ENCODE measurements at places on chromosomes 6 and 20.
A peak's percentile ranks its signal among the peaks of the same experiment; 100 is the strongest.

- no peak for DNase-seq
Measured at GRCh38 chr6:16669227-16669626, 92.0 kb downstream of the ATXN1 start.

- DNase-seq: no peak
Measured at GRCh38 chr6:79421707-79422484, 115.3 kb downstream of the LCA5 start.

DNA sequence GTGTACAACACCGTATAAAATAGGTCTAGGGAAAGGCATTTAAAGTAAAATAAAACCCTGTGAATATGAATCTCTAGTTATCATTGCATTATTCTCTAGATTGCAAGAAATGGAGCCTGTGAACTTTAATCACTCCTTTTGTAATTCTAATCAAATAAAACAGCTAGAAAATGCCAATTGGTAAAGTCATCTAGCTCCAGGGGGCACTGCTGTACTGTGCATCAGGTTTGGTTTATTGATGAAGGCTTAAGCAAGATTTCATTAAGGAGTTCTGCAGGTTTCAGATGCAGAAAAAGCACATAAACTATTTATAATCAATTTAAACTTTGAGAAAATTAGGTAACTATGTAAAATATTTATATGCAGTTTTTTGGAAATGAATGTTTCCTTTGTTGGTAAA lies 645.0 kb downstream of the PHF3 start:
- DNase-seq: no peak

DNA sequence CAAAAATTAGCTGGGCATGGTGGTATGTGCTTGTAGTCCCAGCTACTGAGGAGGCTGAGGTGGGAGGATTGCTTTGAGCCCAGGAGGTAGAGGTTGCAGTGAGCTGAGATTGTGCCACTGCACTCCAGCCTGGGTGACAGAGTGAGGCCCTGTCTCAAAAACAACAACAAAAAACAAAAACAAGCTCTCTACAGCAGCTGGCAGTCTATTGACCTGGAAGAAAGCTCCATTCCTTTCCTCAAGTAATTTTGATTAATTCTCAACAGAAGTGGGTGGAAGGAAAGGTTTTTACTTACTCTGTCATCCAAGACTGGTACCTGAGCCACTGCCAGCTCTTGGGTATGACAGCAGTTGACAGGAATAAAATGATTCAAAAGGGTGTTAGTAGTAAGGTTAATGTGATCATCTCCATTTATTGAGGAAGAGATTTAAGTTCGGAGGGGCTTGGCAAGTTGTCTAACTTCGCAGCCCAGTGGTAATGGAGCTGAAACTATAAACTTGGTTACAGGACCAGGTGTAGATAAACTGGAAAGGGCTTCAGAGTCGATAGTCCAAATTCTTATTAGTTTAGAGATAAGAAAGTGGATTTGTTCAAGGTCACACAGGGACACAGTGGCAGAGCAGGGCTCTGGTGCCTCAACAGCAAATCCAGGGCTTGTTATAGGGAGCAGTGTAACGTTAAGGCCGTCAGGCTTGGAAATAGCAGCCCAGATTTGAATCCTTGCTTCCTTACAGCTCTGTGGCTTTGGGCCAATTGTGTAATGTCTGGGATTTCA lies 14.8 kb downstream of the SRSF3 start:
- DNase-seq: no peak

DNA sequence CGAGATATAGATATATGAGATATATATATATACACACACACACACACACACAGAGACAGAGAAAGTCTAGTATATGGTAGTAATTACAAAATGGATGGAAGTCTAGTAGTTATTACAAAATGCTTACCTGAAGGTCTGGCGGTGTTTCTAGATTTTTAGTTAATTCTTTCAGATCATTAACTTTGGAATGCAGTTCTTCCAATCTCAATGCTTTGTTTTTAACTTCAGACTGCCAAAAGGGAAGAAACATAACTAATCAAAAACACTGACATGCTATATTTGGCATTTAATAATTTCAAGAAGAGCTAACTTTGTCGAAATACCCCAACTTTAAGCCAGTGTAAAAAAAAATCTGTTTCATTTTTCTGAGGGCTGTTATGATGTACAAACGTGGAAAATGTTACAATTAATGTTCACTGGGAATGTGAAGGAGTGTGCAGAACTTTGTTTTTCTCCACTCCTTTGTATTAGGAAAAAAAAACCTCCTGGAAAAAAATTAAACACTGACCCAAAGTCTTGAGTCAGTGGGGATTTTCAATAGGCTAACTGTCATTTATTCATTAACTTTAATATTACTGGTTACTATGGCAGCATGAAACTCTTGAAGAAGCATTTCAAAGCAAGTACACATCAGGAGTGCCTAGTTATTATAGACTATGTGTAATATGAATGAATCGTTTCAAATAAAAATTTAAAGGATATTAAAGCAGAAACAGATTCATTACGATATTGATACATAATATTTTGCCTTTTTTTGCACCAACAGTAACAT lies 232.9 kb downstream of the SYNE1 start:
- no peak for DNase-seq

DNA sequence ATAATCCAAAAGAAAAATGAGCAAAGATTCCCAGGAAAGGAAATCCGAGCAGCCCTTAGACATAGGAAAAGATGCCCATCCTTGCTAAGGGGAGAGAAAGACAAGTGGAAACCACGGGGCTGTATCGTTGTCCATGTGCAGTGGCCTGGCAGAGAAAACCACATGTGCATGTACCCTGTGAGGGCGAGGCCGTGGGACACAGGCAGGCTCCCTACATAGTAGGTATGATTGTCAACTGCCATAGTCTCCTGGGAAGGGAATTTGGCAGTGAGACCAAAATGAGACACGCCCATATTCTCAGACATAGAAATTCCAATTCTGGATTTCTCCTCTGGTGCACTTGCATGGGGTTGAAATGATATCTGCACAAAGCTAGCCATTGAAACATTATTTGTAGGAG lies 169.7 kb upstream of the SALL4 start:
- no peak for DNase-seq

GRCh38 chr6:17740559-17741220 lies 34.0 kb upstream of the NUP153 start:
- no peak for DNase-seq

GRCh38 chr6:89716532-89716931 lies 78.0 kb upstream of the LYRM2 start:
- DNase-seq: no peak

- no peak for DNase-seq
Measured at GRCh38 chr20:63217706-63218105, 1.8 kb upstream of the YTHDF1 start.

DNA sequence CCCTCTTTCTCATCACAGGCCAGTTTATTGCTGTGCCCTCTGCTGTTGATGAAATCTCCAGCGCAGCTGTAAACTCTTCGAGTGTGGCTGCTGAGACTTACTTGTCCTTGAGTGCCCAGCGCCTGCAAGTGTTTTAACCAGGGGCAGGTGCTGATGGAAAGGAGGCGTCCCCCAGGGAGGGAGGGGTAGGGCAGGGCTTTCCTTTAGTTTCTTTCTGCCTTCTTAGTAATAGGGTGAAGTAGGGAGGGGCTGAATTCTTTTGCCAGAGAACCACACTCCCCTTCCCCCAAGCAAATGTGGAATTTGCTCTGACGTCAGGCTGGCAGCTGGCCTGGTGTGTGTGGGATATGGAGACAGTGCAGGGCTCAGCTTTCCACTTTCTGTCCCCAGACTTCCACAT lies 61.2 kb downstream of the IGF2R start:
- DNase-seq: peak; percentile 73

DNA sequence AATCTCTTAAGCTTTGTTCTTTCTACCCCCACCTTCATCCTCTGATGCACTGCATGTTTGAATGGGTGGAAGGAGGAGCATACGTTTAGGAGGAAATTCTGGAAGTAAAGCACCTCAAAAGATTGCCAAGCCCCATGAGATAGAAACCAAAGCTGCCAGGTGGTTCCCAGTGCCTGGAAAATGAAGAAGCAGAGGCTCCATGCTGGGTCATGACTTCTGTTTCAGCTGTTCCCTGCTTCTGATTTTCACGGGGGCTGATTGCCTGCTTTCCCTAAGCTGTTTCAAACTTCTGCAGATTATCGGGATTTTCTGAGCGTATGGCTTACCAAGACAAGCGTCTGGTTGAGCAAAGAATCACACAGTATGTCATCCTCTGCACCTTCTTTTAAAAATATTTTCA lies 87.5 kb upstream of the SYNDIG1 start:
- no peak for DNase-seq

DNA sequence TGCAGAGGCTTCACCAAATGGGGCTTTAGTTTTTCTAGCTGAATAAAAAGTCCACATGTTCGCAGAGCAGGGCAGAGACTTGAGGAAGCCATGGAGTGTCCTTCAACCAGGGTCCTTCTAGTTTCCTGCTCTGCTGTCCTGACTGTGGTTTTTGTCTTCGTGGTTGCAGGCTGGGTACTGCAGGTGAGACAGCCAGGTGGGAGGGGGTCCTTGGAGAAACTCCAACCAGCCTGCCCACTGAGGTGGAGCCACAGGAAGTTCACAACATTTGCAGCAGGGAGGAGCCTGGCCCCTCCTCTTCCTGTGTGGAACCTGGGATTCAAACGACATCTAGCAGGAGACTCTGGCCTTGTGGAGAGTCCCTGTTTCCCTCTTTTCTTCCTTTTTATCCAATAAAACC lies 68.8 kb upstream of the MYLIP start:
- no peak for DNase-seq

DNA sequence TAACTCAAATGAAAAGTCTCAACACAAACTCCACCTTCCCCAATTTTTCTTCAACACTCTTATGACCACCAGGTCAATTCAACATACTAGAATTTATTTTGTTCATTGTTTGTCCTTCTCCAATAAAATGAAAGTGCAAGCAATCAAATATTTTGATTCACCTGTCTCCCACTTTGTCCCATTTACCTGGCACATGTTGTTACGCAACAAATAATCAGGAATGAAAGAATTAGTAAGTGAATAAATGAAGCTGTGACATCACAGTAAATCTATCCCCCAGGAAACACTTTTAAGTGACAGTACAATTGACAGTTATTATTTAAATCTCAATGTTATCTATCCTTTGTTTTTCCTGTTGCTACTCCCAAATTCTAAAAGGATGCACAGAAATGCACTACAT lies 393.7 kb upstream of the OPRM1 start:
- DNase-seq: no peak

- peak; percentile 17 for DNase-seq
Measured at GRCh38 chr6:85677234-85677956, 34.7 kb upstream of the SYNCRIP start.

GRCh38 chr6:40506954-40507353 lies 80.2 kb downstream of the LRFN2 start:
- DNase-seq: no peak

DNA sequence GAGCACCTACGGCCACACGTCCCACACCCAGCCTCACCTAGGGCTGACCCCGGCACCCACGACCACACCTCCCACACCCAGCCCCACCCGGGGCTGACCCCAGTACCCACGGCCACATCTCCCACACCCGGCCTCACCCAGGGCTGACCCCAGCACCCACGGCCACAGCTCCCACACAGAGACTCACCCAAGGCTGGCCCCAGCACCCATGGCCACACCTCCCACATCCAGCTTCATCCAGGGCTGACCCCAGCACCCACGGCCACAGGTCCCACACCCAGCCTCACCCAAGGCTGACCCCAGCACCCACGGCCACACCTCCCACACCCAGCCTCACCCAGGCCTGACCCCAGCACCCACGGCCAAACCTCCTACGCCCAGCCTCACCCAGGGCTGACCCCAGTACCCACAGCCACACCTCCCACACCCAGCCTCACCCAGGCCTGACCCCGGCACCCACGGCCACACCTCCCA lies 36.7 kb downstream of the NINL start:
- no peak for DNase-seq

Data from right kidney (tissue), 9 donors.